Prostate gland (tissue), 2 donors: ENCODE measurements at places on chromosomes 12 and 14. TPM values are rescaled to one million over a fixed set of nuclear protein-coding genes. Genes with fewer than 3 reads are reported as not detected.

E2F7 gene
- 3.5 TPM for total RNA-seq

LBHD2 gene
- not detected for total RNA-seq

CCDC38 gene
- 0.34 TPM for total RNA-seq

GRCh38 chr12:10310926-10311720 lies 3.5 kb downstream of the KLRD1 start:
- DNase-seq = no peak

LGR5 gene
- 0.64 TPM for total RNA-seq

KRT85 gene
- total RNA-seq = not detected

LMNTD1 gene
- not detected for total RNA-seq

- DNase-seq = no peak
These were observed 33.7 kb downstream of the NRDE2 start for GRCh38 chr14:90297876-90298629.
